ENCODE measurements at places on chromosomes 6 and 20.

DNA sequence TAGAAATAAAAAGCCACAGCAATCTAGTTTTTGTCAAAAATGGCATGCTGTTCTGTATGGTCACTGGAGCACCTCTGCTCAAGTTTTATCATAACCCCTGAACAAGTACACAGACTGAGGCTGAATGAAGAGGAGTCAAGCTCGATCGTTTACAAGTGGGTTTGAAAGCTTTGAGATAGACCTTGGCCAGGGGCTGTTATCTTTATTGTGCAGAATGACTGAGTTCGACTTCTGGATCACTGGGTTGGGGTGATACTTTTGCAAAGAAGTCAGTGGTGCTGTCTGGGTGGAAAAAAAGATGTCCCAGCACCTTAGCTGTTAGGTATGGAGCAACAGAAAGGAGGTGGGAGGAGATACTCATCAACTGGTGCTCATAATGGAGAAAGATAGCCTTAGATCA, 446.0 kb downstream of the HACE1 start:
- no peak for DNase-seq

DNA sequence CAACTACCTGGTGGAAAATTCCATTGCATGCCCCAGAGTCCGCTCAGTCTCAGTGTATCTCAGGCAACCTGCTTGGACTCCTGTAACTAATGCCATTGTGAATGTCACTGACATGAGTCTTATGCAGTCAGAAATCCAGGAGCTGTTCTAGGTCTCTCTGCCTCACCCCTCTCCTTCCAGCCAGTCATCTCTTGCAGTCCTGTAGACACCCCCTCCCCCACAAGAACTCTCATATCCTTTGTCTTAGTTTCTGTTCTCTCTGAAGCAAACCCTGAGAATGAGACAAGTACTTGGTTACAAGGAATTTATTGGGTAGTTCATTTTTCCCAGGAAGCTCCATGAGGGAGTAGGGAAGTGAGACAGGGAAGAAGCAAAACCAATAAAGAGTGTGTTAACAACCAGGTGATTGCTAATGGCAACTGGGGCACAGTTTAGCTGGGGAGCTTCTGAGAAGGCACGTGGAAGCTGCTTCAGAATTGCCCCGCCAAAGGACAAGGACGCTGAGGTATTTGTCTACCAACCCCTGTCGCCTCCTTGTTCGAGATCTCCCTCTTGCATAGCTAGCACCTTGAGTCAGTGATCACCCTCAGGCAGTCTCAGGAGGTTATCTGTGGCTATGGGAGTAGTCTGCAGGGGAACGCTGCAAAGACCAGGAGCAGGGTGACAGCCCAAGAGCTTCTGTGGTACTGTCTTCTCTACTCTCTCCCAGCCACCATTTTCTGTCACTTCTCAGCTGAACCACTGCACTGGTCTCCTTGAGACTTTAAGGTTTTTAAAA, 911.4 kb upstream of the FLRT3 start:
- DNase-seq = no peak

GRCh38 chr6:38955861-38956260, 92.7 kb upstream of the GLP1R start:
- no peak for DNase-seq

GRCh38 chr6:90401933-90402830, 105.5 kb upstream of the BACH2 start:
- peak; percentile 42 for DNase-seq

DNA sequence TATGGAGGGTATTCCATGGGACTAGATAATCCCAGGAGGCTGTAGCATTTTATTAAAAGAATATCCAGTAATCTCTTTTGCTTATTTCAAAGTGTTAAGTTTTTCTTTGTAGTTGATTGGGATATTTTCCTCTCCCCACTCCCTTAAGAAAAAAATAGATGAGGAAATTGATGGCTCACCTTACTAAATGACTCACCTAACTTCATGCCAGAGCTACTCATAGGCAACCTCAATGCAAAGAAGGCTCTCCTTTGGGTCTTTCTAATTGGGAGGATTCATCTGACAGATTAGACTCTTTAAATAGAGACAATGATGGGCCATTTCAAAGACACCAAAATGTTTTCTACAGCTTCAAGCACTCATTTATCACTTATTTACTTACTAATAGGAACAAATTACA, 528.5 kb upstream of the BTBD3 start:
- no peak for DNase-seq

DNA sequence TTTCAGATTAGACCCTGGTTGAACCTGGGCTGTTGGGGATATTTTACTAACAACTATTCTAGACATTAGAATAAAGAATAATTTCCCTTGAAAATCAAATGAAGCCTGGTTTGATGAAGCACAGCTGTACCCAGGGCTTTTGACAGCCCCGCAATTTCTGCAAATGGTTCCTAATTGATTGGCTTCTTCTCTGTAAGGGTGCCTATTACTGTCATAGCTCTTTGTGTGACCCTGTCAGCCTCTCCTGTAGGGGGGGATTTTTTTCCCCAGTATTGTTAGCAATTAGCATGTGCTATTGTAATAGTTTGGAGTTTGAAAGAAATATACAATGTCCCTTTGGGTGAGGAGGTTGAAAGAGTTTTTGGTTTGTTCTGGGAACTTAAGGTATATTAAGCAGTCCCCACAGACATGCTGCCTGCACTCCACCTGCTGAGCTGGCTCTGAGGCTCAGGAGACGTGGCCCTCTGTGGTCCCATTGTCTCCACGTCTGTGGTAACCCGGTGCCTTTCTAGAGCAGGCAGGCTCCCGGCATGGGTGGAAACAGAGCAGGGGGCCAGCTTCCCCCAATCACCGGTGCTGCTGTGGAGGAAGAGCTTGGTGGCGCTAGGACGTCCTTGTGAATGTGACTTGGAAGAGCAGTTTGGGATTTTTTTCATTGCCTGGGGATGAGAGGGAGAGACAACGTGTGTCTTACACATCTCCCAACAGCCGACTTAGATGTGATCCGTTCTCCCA, 47.3 kb upstream of the CLDN20 start:
- DNase-seq = no peak

DNA sequence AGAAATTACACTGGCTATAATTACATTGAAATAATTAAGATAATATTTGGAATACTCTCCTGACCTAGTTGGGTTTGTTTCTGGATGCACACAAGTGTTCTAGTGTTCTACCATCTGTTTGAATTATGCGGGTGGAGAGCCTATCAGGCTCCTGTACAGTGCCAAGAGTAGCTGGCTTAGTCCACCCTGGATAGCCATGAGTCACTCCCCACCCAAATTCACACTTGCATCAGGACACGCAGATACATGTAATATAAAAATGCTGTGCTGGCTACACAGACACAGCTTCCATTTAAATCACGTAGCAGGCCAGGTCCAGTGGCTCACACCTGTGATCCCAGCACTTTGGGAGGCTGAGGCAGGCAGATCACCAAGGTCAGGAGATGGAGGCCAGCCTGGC, 686.2 kb upstream of the SLC35B3 start:
- no peak for DNase-seq

GRCh38 chr6:84074988-84075781, 41.6 kb downstream of the MRAP2 start:
- no peak for DNase-seq

DNA sequence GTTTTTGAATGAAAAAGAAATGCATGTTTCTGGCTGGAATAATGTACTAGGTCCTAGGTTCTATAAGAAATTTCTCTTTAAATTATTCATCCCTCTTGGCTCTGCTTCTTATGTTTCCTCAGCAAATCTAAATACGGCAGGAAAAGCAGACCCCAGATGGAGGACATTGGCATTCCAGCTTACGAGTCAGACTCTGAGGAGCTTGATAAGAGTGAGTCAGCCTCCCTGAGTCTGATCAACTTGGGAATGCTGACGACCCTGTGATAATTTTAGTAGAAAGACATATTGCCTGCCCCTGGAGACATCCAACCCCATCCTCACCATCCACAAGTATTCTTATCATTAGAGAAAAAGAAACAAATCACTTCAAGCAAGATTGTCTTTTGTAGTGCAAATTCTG, 509.7 kb upstream of the MARCKS start:
- DNase-seq = no peak

DNA sequence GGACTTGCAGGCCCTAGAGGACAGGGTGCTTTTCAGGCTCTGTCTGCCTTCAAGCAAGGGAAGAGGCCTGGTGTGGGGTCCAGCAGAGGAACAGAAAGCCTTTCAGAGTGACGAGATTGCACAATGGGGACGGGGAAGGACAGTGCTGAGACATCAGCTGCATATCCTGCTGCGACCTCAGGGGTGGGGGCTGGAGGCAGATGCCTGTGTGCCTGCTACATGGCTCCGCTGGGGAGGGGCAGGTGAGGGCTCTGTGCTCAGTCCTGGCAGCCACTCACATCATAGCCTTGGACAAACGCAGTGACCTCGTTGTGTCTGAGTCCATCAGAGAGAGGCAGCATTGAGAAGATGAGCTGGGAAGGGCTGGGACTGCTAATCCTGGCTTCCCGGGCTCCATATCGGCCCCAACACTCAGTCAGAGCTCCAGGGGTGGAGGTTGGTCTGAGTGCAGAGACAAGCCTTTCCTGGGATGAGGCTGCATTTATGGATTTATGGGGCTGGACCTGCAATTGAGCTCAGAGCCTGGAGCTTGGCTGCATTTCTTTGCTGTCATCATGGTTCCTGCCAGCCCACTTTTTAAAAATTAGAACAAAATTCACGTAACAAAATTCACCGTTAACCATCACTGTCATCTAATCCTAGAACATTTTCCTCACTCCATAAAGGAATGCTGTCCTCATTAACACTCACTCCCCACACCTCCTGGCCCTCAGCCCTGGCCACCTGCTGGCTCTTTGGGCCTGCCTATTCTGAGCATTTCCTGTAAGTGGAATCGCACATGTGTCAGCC, 196.9 kb upstream of the SLC24A3 start:
- no peak for DNase-seq

GRCh38 chr6:119476024-119476423, 126.5 kb upstream of the MAN1A1 start:
- no peak for DNase-seq

GRCh38 chr6:106152952-106153351, 66.8 kb downstream of the PRDM1 start:
- DNase-seq = no peak

GRCh38 chr20:4026093-4026601, 10.8 kb upstream of the RNF24 start:
- DNase-seq = no peak

GRCh38 chr6:20850686-20851416, 316.6 kb downstream of the CDKAL1 start:
- no peak for DNase-seq

DNA sequence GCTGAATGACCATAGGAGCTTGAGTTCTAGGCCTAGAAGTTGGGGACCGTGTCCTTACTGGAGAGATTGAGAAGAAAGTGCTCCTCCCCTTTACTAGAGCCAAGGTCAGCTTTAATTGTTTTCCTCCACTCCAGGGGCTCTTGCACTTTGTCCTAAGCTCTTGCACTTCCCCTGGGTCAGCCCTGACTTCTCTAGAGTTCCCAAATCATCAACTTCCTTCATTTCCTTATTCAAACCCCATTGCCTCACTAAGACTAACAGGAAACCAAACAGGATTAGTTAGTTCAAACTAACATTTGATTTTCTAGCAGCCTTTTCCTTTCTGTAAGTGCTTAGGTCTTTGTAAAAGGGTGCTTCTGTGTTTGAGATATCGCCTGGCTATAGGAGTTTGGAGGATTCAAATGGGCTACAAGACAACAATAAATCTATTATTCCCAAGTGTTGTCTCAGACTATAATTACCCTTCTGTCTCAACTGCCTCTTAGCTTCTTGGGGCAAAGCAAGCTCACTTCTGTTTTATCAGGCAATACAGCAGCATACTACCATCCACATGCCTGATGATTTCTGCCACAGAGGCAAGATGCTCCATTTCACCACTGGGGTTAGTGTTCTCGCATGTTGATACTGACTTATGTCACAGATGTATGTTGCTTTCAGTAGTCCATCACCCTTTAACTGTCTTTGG, 12.8 kb upstream of the DTNBP1 start:
- no peak for DNase-seq

- DNase-seq = no peak
Measured at GRCh38 chr20:6756693-6757595, 10.5 kb upstream of the BMP2 start.

- DNase-seq = no peak
Measured at GRCh38 chr6:156688620-156688971, 88.6 kb upstream of the ARID1B start.

DNA sequence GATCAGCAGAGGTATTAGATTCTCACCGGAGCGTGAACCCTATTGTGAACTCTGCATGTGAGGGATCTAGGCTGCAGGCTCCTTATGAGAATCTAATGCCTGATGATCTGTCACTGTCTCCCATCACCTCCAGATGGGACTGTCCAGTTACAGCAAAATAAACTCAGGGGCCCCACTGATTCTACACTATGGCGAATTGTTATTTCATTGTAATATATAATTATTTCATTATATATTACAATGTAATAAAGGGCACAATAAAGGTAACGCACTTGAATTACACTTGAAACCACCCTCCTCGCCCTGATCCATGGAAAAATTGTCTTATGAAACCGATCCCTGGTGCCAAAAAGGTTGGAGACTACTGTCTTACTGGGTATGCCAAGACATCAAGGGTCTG, 18.6 kb downstream of the PRKN start:
- no peak for DNase-seq

GRCh38 chr6:54191461-54191860, 80.2 kb downstream of the MLIP start:
- DNase-seq = no peak

DNA sequence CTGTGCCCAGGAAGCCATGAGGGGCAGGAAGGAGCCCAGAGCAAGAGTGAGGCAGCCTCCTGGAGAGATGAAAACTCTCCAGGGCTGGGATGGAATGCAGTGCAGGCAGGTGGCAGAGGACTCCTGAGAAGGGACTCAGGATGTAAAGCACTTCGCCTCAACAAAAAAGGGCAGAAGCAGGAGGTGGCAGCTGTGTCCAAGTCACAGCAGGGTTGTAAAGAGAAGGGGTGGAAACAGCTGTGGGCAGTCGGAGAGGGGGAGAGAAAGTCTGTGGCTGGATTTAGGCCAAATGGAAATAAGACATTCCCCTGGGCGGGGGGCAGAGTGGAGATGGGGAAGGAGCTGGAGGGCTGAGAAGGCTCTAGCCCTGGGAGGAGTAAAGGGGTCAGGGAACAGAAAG, 34.9 kb downstream of the CYP21A2 start:
- DNase-seq = no peak

GRCh38 chr6:89999945-90000825, 105.9 kb downstream of the GJA10 start:
- no peak for DNase-seq

GRCh38 chr6:31652925-31653724, 664 bp upstream of the BAG6 start:
- peak; percentile 89 for DNase-seq

GRCh38 chr6:30600451-30600961, 16.5 kb downstream of the PPP1R10 start:
- DNase-seq = no peak

Measured in activated CD4-positive, alpha-beta T cell treated with anti-CD3 and anti-CD28 coated beads for 48 hours (primary cell).